AG04449 (cell line): ENCODE measurements at places on chromosomes 16 and 17.

- no peak for DNase-seq
Observed at GRCh38 chr17:80101946-80102663, 724 bp downstream of the GAA start.

DNA sequence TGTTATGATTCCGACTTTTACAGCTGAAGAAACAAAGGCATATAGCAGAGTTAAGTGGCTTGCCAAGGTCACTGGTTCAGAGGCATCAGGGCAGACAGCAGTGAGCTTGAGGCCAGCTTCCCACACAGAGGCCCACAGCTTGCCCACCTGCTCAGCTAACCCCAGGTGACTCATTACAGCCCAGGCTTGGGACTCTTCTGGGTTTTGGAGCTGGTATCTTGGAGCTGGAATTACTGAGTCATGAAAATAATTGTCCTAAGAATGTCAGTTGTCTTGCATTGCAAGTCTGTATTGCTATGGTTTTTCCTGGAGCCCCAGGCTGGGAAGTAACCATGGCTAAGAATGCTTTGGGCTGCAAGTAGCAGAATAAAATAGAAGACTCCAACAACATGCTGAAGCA is 32.4 kb upstream of the IRX3 start:
- DNase-seq: no peak

- no peak for DNase-seq
Observed at GRCh38 chr17:6421700-6422604, 13.0 kb downstream of the AIPL1 start.

DNA sequence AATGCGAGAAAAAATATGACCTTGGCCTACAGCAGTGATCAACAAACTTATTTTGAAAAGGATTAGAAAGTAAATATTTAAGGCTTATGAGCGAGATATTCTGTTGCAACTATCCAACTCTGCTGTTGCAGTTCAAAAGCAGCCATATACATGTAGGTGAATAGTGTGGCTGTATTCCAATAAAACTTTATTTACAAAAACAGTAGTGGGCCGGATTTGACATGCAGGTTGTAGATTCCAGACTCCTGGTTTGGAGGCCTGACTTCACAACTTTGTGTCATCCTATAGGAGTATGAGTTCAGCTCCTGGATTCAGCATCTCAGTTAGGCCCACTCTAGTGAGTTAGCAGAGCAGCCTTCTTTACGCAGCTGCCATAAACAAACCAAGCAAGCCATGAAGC is 386.3 kb downstream of the CDH13 start:
- DNase-seq: no peak

GRCh38 chr16:17384471-17384870 is 86.3 kb downstream of the XYLT1 start:
- no peak for DNase-seq

- DNase-seq: no peak
Observed at GRCh38 chr16:30665155-30665829, 7.1 kb downstream of the FBRS start.

DNA sequence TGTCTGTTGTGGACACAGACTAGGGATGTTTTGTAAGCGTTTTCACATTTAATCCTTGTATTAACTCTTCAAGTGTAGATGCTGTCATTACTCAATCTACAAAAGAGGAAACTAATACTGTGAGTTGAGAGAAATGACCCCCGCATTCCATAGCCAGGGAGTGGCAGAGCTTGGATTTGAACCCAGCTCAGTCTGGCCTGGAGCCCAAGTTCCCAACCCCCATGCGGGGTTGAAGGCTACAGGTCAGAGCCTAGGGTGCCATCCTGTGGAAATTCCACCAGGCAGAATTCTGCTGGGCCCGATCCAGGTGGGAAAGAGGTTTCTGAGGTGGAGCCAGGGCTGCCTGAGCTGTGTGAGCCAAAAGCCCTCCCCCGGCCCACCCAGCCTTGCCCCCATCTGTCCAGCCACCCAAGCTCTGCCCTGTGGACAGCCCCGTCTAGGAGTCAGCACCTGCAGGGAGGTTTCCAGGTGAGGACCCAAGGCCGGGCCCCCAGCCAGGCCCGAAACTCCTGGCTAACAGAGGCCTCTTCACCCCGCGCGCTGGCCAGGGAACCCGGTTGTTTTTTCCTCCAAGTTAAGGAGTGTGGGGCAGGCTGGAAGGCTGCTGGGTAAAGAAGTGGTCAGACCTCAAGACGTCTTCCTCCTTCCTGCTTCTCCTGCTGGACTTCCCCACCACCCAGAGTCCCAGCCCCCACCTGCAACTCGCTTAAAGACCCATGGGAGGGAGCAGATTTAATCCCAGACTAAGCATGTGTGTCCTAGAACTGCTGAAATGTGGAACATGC is 5.7 kb downstream of the MMP15 start:
- no peak for DNase-seq
